Transverse colon (tissue), 4 donors: ENCODE measurements at places on chromosomes 5 and 9.

DNA sequence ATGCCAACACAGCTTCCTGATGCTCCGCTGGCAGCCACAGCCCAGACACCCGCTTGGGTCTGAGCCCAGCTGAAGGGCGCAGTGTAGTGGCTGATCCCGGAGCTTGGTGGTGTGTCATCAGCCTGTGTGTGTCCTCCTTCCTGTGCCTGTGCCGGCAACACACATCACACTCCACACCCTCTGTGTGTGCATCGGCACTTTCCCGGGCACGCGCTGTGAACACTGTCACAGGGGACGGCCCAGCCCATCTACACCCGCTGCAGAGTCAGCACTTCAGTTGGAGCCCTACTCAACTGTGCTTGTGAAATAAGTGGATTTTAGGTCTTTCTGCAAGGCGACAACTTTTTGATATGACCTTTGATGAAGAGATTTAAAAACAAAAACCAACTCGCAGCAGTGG lies 189.4 kb downstream of the IRX2 start:
- DNase-seq = no peak

- DNase-seq = no peak
Observed at GRCh38 chr5:148511810-148512347, 128.1 kb downstream of the FBXO38 start.

GRCh38 chr5:130689831-130690230 lies 475.2 kb downstream of the HINT1 start:
- DNase-seq = no peak

DNA sequence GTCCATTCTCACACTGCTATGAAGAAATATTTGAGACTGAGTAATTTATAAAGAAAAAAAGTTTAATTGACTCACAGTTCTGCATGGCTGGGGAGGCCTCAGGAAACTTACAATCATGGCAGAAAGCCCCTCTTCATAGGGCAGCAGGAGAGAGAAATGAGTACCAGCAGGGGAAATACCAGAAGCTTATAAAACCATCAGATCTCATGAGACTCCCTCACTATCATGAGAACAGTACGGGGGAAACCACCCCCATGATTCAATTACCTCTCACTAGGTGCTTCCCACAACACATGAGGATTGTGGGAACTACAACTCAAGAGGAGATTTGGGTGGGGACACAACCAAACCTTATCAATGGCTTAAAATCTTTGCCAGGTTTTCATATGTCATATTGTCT lies 20.3 kb upstream of the TENT4A start:
- no peak for DNase-seq

GRCh38 chr9:2231829-2232228 lies 216.7 kb downstream of the SMARCA2 start:
- no peak for DNase-seq

DNA sequence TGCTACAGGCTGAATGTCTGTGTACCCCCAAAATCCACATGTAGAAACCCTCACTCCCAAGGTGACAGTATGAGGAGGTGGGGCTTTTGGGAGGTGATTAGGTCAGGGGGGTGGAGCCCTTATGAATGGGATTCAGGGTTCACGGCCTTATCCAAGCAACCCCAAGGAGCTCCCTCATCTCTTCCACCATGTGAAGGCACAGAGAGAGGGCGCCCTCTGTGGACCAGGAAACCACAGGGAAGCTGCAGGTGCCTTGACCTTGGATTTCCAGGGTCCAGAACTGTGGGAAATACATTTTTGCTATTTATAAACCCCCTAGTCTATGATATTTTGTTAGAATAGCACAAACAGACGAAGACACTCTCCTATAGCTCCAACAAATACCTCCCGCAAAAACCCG lies 53.6 kb upstream of the IRX2 start:
- no peak for DNase-seq

DNA sequence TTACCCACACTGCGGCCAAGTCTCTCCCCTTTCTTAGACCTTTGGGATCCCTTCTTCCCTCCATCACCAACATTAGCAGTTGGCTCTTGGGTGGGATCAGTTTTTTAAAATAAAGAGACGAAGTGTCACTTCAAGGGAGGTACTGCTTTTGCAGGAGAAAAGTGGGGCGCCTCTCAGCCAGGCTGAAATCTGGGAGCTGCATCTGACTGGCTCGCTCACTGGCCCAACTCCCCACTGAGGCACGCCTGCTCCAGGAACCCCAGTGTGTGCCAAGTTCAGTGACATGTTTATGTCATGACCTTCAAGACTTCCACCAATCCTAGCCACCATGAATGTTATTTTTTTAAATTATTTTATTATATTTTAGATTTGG lies 130.5 kb downstream of the MVB12B start:
- DNase-seq = no peak

- no peak for DNase-seq
Observed at GRCh38 chr9:112315331-112316257, 17.8 kb downstream of the PTBP3 start.

- no peak for DNase-seq
Observed at GRCh38 chr5:154815025-154815424, 35.4 kb downstream of the FAXDC2 start.

GRCh38 chr5:171540865-171541264 lies 121.4 kb downstream of the FGF18 start:
- no peak for DNase-seq

- DNase-seq = no peak
Observed at GRCh38 chr5:145130996-145131395, 704.1 kb downstream of the PRELID2 start.

GRCh38 chr5:61004448-61004847 lies 59.4 kb downstream of the NDUFAF2 start:
- no peak for DNase-seq

- no peak for DNase-seq
Observed at GRCh38 chr5:154509784-154510555, 31.9 kb upstream of the HAND1 start.

GRCh38 chr5:96823900-96824380 lies 16.2 kb upstream of the ERAP1 start:
- DNase-seq = no peak

DNA sequence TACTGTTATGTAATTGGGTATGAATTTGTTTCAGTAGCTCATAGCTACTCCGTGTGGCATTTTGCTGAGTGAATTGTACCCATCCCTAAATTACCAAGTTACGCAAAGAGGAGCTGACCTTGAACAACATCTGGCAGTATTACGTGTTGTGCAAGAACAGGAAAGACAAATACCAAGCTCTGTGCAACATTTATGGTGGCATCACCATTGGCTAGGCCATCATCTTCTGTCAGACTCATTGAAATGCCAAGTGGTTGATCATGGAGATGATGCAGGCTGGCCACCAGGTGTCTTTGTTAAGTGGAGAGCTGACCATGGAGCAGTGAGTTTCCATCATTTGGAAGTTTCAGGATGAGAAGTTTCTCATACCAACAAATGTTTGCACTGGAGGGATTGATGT lies 15.0 kb downstream of the ZSWIM6 start:
- no peak for DNase-seq

GRCh38 chr5:143023411-143024096 lies 253.4 kb downstream of the ARHGAP26 start:
- DNase-seq = peak; percentile 18

- DNase-seq = no peak
Observed at GRCh38 chr5:137712139-137712667, 23.7 kb downstream of the KLHL3 start.

DNA sequence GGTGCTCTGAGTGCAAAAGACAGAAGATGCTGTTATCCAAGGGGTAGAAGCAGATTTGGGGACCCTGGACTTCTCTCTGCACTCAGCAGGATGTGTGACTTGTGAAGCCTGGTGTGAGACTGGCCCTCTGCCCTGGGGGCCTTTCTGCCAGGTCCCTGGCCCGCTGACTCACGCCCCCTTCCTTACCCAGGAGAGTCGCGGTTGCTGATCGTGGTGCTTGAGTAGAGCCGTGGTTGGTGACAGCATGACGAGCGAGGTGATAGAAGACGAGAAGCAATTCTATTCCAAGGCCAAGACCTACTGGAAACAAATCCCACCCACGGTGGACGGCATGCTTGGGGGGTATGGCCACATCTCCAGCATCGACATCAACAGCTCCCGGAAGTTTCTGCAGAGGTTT lies 6.5 kb downstream of the NTMT1 start:
- DNase-seq = no peak

DNA sequence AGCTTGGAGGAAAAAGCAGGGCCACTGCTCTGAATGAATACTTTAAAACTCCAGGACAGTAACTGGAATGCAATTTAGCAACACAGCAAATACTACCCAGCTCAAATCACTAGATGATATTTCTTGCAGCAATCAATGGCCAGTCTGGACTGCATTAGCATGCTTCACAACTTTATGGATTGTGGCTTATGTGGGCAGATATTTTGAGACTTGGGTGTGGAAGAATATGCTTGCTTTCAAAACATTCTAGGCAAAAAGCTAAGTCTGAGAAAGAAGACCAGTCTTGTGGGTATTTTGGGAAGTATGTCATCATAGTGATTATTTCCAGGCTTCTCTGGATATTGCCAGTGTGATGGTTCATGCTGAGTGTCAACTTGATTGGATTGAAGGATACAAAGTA lies 3.1 kb downstream of the RANBP3L start:
- no peak for DNase-seq

DNA sequence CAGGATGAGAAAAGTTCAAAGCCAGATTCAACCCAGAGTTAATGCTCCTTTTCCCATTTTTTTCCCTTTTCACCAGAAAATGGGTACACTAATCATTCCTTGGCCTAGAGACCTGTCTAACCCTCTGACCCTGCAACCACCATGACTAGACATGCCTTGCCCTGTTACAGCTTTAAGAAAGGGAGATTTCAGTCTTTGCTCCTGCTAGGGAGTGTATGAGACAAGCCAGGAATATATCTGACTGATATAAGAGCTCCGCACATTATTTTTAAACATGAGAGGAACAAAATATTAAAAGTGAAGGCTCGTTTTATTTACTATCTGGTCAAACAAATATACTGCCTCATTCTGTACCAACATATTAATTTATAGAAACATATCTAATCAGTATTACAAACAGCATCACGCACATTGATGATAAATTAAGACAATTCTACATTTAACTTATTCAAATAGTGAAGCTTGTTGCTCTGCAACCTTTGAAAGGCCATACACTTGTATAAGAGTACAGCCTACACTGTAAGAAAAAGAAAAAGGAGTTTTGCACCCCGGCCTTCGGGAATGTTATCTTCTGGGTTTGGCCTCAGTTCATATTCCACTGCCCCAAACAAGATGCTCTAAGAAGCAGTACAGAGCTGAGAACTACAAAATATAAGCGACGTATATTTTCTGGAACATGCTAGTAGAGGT lies 132.7 kb downstream of the FBXL17 start:
- DNase-seq = no peak

DNA sequence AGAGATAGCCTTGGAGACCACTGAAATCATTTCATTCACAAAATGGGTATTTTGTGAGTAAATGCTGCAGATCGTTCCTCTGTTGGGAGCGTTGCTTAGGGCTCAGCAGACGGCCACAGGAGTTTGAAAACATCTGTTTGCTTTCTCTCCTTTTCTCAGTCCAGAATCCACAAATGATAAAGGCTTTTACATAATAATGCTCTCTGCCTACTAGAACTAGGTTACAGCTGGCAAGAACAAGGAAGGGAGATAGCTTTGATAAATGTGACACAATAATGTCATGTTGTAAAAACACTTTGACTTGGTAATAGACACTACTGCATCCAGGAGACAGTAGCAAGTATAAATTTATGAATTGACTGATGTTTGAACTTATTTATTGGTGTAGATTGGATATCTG lies 1072.4 kb upstream of the CDH6 start:
- no peak for DNase-seq

GRCh38 chr9:26263478-26263877 lies 585.2 kb upstream of the TUSC1 start:
- no peak for DNase-seq

GRCh38 chr9:106922026-106922425 lies 59.1 kb downstream of the ZNF462 start:
- DNase-seq = no peak

- DNase-seq = no peak
Observed at GRCh38 chr9:4691795-4692194, 12.4 kb downstream of the CDC37L1 start.

- no peak for DNase-seq
Observed at GRCh38 chr9:90024409-90024808, 419.6 kb downstream of the GADD45G start.

DNA sequence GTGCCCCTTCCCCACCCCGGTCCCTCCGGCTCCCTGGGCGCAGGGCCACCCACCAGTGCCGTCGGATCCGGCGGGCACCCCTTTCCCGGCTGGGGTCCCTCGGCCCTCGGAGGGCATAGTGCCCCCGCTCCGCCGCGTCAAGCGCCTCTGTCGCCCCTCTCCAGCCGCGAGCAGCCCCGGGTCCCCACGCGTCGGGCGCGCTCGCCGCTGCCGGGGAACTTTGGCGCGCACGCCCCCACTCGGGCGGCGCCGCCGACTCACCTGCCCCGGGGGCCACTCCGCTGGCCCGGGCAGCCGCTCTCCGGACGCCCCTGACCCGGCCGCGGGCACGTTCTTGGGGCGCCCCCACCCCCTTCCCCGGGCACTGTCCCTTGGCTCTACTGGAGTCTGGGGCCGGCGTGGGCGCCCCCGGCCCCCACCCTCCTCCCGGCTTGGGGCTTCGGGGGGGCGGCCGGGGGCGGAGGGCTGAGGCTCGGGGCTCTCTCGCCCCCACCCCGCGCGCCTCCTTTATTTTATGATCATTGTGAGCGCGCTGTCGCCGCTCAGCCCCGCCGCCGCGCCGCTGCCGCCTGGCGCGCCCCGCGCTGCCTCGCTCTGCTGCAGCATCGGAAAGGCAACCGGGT lies 1.1 kb upstream of the FAM78A start:
- DNase-seq = no peak

DNA sequence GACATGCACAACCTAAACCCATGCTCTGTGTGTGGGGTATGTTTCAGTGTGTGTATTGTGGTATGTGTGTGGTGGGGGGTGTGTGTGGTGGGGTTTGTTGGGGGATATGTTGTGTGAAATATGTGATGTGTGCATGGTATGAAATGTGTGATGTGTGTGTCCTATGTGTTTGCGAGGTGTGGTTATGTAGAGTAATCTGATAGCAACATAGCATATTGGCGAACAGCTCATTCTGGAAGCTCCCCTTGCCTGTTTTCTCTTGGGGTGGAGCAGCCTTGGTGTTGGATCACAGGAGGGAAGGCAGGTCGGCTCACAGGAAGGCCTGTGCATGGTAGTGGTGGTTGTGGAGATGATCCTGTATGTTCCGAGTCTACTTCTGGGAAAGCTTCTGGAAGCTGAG lies 35.4 kb upstream of the PHF2 start:
- DNase-seq = no peak

- DNase-seq = no peak
Observed at GRCh38 chr5:109944461-109944860, 254.7 kb downstream of the MAN2A1 start.

DNA sequence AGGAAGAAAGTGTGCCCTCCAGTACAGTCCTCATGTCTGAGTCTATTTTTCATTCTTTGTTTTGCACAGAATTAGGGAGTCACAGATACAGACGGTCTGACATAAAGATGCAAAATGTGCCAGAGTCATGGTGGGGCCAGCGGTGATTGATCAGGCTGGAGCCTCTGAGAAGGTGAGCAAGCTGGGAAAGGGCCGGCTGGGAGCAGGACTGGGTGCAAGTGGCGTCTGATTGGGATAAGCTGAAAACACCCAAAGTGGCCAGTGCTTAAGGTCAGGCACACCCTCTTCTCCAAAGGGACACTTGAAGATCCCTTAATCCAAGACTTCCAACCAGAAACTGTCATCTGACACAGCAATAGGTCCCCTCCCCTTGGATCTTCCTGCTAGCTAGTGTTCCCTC lies 32.6 kb downstream of the FSTL4 start:
- DNase-seq = no peak

GRCh38 chr5:168753691-168754254 lies 174.6 kb upstream of the PANK3 start:
- no peak for DNase-seq

GRCh38 chr5:119578937-119579336 lies 50.4 kb upstream of the FAM170A start:
- no peak for DNase-seq
